Type B pancreatic cell (in vitro differentiated cells): ENCODE measurements at places on chromosomes 12 and 14.

DNA sequence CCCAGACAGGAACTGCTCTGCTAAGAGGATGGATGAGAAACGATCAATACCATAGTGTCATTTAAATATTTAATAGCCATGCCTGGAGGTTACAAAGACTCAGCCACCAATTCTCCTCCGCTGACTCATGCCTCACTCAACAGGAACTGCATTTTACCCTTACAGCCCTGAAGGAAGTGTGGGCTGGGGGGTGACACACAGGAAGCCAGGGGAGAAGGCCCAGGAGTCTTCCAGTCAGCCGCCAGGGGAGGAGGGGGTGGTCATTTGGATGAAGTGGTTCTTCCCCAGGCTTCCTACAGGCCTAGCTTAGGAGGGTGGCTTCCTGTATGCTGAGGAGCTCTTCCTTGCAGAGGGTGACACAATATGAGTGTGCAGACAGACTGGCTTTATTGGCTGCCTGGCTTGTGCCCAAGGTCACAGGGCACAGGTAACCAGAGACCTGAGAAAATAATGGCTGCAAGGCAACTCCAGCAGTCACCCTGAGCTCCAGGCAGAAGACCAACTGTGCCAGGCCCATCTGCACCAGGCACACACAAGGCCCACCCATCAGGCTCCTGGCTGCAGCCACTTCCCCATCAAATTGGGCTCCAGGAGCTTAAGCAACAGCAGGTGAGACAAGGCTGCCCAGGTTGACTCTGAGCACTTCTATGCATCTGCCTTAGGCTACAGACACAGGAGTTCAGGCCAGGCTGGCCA is 30.6 kb upstream of the RPLP0 start:
- no peak for DNase-seq

GRCh38 chr12:92757597-92758121 is 54.9 kb downstream of the PLEKHG7 start:
- DNase-seq, result no peak

DNA sequence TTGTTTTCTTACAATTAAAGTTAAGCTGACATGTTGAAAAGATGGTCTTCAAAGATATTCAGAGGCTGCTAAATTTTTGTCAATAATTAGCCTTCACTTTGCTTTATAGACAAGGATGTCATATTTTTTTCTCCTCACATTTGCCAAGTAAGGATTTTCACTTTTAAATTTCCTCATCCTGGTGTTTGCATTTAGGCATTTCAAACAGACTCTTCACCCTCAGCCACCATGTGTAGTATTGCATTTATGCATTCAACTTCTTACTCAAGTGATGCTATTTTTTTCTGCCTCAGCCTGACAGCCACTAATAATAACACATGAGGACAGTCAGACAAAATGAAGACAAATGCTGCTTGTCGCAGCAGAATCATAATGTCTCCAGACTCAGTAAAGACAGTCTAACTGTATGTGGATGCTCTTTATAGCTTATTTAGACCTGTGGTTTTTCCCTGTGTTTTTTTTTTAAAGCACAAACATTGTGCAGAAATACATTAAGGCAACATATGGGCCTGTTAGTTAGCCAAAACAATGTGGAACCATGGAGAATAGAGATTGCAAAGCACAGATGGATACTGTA is 481.5 kb downstream of the NPAS3 start:
- no peak for DNase-seq

- no peak for DNase-seq
These were observed 14.2 kb upstream of the RASSF3 start for GRCh38 chr12:64595863-64596793.

- DNase-seq, result no peak
These were observed 33.9 kb upstream of the RASSF8 start for GRCh38 chr12:25924491-25925001.

DNA sequence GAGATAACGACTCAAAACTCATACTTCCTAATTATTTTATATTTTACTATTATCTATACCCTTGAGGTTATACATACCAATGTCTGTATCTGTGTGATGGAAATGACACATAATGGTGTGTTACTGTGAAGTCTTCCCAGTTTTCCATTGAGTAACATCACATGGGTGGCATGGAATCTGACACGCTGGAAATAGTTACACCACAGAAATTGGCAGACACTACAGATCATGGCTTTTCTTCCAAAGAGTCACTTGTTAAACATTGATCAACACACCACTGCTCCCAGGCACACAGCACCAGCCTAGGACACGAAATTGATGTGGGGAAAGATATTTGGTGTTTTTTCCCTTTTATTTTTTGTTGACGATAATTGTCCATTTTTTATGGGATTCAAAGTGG is 33.0 kb upstream of the VWF start:
- no peak for DNase-seq

GRCh38 chr12:28033538-28033915 is 61.0 kb upstream of the PTHLH start:
- DNase-seq, result no peak

DNA sequence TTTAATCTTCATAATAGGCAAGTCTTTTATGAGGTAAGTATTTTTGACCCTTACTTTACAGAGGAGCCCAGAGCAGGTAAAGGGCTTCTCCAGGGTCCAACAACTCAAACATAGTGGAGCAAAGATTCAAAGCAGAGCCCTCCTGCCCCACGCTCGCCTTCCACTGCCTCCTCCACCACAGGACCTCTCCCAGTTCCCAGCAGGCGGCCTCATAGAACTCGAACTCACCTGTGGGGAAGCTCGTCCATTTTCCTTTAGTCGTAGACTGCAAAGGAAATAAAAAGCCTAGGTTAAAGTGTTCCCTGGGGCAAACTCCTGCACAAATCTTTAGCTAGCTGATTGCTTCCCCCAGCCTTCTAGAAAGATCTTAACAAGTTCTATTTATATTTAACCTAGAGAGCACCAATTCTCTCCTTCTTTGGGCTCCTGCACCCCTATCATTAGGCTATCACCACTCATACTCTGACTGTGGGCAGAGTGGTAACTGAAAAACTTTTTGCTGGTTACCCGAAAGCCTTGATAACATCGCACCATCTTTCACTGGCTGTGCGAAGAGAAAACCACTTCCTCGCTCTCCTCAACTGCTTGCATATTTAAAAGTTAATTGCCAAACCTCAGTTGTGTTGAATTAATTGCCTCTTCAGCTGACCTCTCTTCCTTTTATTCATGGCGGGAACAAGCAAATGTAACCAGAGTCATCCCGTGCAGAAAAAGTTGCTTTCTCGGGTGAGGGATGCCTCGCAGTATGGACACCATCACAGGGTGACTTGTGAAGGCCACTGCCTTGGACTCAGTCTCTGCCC is 299.6 kb downstream of the DPF3 start:
- DNase-seq, result no peak

DNA sequence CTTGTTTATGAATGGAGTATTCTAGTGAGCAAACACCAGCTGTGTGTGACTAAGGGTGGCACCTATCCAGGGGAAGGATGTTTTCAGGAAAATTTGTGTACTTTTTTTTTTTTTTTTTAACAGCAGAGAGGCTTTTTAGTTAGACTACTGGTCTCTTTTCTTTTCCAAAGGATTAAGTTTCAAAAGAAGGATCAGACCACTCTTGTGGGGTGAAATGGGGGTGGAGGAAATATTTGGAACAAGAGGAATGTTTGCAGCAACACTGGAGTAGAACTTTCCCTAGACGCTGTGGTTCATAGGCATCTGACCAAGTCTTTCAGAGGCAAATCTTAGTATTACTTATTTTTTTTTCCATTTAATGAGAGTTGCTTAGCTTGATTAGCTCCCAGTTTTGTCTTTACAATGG is 21.1 kb downstream of the NUBPL start:
- DNase-seq, result no peak

DNA sequence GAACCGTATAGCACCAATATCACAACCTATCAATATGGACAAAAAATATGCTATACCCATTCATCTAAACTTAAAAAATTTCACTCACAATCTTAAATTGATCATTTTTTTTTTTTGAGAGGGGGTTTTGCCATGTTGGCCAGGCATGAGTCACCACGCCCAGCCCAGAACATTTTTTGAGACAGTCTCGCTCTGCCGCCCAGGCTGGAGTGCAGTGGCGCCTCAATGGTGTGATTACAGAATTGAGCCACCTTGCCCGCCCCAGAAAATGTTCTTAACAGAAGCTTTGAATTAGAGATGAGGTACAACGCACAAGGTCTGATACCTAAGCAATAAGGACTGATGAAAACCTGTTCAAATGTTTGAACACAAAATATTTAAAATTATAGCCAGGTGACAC is 15.8 kb upstream of the ATP5F1B start:
- DNase-seq, result no peak

DNA sequence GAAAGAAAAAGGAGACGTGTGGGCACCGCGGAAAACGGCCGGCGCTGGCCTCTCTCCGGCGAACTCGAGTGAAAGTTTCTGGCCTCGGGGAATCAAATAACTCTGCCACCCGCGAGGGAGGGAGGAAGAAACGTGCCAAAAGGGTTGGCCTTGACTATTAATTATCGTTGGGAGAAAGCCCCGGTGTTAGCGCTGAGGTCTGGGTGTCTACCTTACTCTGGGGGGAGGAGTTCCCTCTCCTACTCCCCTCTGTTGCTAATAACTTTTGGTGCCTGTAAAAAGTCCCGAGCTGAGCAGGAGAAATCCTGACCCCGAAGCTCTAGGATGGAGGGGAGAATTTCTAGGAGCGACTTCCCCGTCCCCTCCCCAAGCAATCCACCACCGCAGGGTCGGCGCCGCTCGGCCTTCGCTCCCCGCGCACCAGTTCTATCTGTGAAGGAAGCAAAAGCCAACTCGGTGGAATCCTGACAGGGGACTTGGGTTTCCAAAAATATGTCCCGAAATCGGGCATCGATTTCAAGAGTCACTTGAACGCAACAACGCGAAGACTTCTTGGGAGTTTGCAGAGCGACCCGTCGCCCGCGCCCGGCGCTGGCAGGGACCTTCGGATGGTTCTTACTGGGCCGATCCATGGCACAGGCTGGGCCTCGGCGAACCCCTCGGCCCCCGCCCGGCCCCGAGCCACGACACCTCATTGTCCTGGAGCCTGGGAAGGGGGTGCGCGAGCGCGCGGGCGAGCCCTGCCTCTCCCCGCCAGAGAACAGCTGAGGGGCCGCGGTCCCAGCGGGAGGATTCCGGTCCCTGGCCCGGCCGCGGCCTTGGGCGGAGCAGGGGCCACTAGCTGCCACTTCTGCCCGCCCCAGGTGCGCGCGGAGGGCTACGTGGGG is 1.7 kb downstream of the OTX2 start:
- DNase-seq, result no peak

- no peak for DNase-seq
These were observed 195.8 kb downstream of the FOXN3 start for GRCh38 chr14:89221109-89221810.

GRCh38 chr12:1147821-1148220 is 156.8 kb downstream of the ERC1 start:
- DNase-seq, result no peak

GRCh38 chr12:105240228-105240627 is 4.3 kb upstream of the APPL2 start:
- no peak for DNase-seq

DNA sequence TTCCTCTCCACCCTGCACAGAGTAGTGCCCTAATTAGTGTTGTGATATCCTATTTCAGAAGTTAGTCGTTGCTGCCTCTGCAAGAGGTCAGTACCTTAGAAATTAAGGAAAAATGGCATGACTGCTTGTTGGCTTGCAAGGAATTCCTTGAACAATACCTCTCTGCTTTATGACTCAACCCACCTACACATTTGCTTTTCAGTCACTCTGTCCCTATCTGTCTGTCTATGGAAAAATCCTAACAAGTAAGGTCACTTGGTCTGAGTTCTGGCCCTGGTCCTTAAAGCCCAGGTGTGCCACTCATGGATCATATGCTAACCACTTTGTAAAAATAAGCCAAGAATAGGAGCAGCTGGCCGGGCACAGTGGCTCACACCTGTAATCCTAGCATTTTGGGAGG is 116.4 kb upstream of the ATF1 start:
- no peak for DNase-seq

DNA sequence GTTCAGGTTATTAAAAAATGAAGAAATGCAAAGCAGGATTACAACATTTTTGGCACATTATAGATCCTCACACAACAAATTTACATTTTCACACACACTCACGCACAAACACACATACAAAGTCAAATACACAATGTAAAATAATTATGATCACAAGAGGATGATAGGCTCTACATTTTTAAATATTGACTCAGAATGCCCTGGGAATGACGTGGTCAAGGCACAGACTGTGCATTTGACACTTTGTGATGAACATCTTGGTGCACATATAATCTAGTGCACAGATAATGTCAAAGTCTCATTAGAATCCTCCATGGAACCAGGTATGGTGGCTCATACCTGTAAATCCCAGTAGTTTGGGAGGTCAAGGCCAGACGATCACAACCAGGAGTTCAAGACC is 49.4 kb downstream of the DPF3 start:
- DNase-seq, result no peak

DNA sequence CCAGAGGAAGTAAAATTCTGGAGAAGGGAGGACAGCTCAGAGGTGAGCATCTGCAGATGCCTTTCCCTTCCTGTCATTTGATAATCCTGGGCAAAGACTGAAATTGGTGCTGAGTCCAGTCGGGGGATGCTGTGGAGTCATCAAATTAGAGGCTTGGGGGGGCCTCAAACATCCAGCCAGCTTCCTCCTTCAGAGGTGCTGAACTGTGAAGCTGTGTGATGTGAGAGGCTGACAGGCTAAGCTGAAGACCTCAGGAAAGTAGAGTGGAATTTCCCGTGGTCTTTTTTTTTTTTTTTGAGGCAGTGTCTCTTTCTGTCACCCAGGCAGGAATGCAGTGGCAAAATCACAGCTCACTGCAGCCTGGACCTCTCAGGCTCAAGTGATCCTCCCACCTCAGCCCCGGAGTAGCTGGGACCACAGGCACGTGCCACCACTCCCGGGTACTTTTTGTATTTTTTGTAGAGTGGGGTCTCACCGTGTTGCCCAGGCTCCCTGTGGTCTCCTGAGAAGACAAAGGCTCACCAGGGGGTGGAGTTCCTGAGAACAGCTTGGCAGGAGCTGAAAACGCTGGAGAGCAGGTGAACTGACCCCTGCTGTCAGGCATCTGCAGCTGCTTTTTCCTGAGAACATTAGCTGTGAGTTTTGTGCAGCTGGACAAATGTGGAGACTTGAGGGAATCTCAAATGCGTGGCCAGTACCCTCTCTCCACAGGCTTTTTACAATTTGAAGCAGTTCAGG is 6.1 kb upstream of the TCL1B start:
- no peak for DNase-seq

DNA sequence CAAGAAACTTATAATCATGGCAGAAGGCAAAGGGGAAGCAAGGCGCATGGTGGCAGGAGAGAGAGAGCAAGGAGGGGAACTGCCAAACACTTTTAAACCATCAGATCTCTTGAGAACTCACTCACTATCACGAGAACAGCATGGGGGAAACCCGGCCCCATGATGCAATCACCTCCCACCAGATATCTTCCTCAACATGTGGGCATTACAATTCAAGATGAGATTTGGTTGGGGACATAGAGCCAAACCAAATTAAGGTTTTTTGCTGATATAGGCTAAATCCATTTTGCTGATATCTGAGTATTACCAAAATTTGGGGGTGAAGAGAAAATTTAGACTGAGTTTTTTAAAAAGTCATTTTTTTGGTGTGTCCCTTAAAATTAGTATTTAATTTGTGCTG is 54.9 kb upstream of the TMX1 start:
- DNase-seq, result no peak

- DNase-seq, result no peak
These were observed 59.1 kb downstream of the CCDC60 start for GRCh38 chr12:119393677-119394076.

GRCh38 chr14:106518054-106518943 is 991.9 kb downstream of the TMEM121 start:
- DNase-seq, result no peak

- no peak for DNase-seq
These were observed 37.7 kb downstream of the FGD4 start for GRCh38 chr12:32437095-32437515.

- no peak for DNase-seq
These were observed 141.8 kb upstream of the RASSF8 start for GRCh38 chr12:25816637-25817036.

- no peak for DNase-seq
These were observed 2.4 kb downstream of the VRK1 start for GRCh38 chr14:96799489-96800054.
